ENCODE measurements at places on chromosomes 5 and 9.

DNA sequence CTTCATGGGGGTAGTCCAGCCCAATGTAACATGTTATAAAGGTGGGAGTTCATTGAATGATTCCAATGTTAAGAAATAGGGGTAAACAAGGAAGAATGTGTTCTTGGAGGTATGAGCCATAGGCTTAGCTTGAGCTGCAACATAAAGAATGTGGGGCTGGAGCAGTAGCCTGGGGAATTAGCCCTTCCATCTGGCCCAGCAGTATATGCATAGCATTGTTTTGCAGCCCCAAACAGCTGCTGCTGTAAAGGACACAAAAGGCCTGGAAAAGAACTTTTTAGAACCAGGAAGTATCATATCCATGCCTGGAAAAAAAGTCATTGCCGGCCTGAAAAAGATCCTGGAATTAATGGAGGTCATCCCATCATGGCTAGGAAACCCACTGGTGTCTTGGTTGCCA is 55.8 kb upstream of the SMARCA2 start:
- DNase-seq, result no peak

DNA sequence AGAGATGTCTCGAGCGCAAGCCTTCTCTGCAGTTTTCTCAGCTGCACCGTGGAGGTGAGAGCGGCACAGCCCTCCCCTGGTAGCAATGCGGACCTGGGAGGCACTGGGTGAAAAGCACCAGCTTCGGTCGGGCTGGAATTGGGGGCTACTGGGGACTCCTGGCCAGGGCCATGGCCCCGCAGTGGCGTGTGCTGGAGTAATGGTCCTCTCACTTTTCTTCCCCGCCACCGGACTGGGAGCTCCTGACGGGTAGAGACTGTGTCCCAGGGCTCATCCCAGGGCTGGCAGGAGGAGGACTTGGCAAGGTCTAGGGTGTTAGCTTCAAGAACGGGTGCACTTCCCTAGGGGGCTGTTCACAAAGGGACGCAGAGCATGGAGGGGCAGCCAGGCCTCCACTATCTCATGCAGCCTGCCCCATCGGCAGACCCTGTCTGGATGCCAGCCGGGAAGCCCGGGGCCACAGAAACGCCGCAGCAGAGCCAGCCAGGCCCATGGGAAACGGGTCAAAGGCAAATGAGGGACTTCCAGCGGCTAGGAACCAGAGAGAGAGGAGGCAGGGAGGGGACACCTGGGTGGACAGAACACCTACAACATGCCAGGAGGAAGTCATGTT is 92.6 kb upstream of the MVB12B start:
- no peak for DNase-seq

- no peak for DNase-seq
Measured at GRCh38 chr9:127424676-127424999, 456 bp downstream of the ZNF79 start.

- no peak for DNase-seq
Measured at GRCh38 chr9:18488886-18489285, 14.9 kb downstream of the ADAMTSL1 start.

- DNase-seq, result no peak
Measured at GRCh38 chr9:87643107-87643650, 82.7 kb upstream of the CTSL start.

DNA sequence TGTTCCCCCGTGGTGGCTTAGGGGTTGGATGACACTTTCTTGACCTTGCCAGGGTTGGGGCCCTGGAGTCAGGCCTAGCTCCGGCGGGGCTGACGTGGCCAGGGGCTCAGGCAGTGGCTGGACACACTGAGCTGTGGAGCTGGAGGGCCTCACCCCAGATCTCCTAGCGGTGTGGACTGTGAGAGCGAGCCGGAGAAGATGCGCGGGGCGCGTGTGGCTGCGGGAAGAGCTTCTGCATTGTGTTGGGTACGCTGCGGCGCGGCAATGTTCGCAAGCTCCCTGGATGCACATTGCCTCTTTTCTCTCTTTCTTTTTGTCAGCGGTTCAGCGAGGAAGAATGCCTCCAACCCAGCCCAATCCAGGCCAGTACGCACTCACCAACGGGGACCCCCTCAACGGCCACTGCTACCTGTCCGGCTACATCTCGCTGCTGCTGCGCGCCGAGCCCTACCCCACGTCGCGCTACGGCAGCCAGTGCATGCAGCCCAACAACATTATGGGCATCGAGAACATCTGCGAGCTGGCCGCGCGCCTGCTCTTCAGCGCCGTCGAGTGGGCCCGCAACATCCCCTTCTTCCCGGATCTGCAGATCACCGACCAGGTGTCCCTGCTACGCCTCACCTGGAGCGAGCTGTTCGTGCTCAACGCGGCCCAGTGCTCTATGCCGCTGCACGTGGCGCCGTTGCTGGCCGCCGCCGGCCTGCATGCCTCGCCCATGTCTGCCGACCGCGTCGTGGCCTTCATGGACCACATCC is 4.8 kb downstream of the NR2F1 start:
- no peak for DNase-seq

DNA sequence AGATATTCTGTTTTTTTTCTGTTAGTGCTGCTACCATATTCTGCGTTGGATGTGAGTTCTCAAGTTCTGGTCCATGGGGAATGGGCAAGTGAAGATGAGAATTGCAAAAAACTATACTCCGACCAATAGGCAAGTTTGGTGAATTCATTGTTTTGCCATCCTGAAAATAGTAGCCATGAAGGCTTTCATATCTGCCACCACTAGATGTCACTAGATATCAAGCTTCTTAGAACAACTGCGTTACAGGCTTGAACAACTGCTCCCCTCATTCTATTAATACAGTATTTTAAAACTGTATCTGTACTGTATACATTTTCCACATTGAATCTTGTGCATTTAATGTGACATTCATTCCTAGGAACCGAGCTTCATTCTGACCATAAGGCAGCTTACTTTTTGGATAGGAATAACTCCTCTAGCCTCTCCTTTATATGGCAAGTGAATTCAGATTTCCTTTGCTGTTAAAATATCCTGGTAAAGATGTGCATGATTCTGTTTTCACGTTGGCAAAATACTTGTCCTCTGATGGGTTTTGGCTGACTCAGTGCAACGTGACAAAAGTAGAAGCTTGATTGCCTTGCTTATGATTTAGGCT is 163.6 kb downstream of the SREK1 start:
- DNase-seq, result no peak

DNA sequence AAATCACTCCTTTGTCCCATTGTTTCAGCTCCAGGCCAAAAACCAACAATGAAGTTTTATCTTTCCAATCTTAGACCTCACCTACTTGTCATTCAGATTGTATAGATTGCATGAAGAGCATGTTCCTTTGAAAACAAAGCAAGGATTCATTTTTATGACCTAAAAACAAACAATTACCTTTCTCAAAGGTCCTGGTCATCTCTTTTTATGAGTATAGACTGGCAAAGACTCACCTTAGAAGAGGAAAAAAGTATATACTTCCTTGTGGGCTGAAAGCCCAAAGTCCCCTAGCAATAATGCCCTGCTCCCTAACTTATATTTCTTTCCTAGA is 28.4 kb upstream of the TLE1 start:
- no peak for DNase-seq

- no peak for DNase-seq
Measured at GRCh38 chr9:80964914-80965313, 724.4 kb downstream of the TLE1 start.

- no peak for DNase-seq
Measured at GRCh38 chr5:64980176-64980575, 211.4 kb downstream of the CWC27 start.

- DNase-seq, result no peak
Measured at GRCh38 chr9:37187713-37188439, 67.5 kb downstream of the ZCCHC7 start.

DNA sequence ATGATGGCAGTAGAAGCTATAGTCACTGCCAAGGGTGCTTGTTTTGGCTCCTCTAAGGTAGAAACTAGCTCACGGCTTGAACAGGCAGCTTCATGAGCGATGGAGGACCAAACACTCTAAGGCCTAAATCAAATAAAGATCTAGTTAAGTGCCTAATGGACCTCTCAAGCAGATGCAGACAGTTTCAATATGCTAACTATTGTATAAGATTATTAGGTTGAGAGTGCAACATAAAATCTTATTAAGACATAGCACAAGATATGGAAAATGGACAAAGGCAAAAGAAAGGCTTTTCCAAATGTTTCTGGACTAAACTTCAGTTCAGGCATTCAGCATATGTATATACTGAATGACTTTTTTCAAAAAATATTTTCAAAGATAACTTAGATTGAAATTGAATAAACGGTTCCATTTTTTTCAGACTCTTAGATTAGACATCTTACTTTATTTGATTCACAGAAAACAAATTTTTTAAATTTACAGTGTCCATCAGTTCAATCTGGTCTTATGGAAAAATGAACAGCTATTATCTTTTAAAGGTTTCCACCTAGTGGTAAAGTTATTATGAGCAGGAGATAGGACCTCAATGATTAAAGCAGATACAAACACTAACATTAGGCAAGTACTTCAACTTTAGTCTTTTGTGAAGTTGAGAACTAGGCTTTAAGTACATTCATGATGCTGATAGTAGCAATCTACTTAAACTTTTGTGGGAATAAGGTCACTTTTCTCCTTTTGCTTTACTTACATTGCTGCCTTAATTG is 1167.7 kb downstream of the MAT2B start:
- no peak for DNase-seq

GRCh38 chr9:18893491-18893890 is 139.5 kb downstream of the SAXO1 start:
- DNase-seq, result no peak

DNA sequence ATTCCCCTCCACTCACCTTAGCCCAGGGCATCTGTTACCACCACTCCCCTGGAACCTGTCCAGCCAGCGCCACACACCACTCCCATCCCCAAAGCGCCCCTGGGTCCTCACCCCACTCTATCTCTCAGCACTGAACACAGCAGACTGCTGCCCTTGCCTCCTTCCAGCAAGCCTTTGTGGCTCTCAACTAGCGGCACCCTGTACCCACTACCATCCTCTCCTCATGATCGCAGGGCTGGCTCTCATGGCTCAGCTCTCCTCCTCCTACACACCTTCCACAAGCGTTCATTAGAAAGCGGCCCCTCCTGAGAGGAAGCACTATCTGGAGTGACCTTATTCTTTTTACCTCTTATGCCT is 13.3 kb upstream of the BASP1 start:
- DNase-seq, result no peak

- no peak for DNase-seq
Measured at GRCh38 chr5:170303549-170303948, 6.0 kb upstream of the LCP2 start.

GRCh38 chr5:90528601-90529193 is 687 bp downstream of the LYSMD3 start:
- DNase-seq, result peak; percentile 45

DNA sequence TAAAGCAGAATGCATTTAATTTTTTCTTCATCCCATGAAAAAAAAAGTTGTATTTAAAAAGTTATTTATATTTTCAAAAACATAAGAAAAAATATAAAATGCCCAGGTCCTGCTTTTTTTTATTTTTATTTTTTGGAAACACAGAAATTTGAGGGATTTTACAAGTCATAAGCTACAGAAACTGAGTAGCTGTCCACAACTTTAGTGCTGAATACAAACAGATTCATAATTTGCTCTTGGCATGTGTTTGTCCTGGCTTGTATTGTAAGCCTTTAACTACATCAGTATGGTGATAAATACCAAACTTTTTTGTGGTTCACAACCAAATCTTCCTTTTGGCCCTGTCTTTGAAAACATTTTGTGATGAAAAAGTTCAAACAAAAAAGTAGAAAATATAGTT is 7.5 kb upstream of the PLCXD3 start:
- no peak for DNase-seq

- DNase-seq, result no peak
Measured at GRCh38 chr5:39461007-39461682, 36.4 kb upstream of the DAB2 start.

GRCh38 chr5:57033503-57033902 is 81.6 kb upstream of the MIER3 start:
- DNase-seq, result no peak

DNA sequence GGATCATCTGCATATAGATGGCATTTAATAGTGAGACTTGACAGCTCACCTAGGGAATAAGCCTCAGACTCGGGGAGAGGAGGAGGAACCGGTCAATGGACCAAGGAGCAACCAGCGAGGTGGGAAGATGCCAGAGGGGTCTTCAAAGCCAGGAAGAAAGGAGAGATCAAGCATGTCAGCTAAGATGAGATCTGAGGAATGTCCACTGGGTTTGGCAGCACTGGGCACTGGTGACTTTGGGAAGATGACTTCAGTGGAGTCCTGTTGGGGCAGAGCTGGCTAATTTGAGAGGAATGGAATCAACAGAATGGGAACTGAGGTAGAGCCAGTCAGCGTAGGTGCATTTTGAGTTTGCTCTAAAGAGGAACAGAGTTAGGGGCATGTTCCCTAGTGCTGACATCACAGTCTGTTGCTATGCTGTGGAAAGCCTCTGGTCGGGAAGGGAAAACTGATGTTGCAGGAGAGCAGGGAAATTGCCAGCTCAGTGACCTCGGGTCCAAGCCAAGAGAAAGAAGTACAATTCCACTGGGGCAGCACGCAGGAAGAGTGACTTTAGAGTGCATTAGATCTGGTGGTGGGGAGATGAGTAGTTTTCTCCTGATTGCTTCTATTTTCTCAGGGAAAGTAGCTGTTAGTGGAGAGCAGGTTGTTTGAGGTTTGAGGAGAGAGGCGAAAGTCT is 56.9 kb downstream of the ZNF618 start:
- no peak for DNase-seq

GRCh38 chr5:145718956-145719355 is 116.2 kb downstream of the PRELID2 start:
- no peak for DNase-seq

- no peak for DNase-seq
Measured at GRCh38 chr5:159412284-159413046, 82.2 kb upstream of the IL12B start.

DNA sequence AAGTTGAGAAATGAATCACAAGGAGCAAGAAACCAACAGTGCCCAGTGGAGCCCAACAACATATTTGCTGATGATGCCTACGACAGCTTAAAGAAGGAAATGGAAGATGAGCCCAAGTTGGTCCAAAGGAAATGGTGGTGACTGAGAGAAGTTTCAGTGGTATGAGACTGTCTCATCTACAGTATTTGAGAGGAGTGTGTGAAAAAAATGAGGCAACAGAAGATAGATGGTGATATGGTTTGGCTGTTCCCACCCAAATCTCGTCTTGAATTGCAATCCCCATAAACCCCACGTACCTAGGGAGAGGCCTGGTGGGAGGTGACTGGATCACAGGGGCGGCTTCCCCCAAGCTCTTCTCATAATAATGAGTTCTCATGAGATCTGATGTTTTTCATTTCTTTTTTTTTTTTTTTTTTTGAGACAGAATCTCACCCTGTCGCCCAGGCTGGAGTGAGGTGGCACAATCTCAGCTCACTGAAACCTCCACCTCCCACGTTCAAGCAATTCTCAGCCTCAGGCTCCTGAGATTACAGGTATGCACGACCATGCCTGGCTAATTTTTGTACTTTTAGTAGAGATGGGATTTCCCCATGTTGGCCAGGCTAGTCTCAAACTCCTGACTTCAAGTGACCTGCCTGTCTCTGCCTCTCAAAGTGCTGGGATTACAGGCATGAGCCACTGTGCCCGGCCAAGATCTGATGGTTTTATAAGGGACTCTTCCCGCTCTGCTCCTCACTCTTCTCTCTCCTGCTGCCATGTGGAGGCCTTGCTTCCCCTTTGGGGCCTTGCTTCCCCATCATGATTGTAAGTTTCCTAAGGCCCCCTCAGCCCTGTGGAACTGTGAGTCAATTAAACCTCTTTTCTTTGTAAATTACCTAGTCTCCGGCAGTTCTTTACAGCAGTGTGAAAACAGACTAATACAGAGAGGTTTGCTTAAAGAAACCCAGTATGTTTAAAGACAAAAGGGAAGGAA is 30.2 kb downstream of the EFCAB9 start:
- DNase-seq, result no peak

All from right forelimb (tissue), 1 donor.